Lower leg skin (tissue), 4 donors: ENCODE measurements at places on chromosomes 7 and 10. TPM values are rescaled to one million over a fixed set of nuclear protein-coding genes. Genes with fewer than 3 reads are reported as not detected.
A peak's percentile ranks its signal among the peaks of the same experiment; 100 is the strongest.

Gene FAM180A
- total RNA-seq: 0.34 TPM

GRCh38 chr7:28389504-28390395 lies 22.6 kb upstream of the CREB5 start:
- no peak for DNase-seq

DNA sequence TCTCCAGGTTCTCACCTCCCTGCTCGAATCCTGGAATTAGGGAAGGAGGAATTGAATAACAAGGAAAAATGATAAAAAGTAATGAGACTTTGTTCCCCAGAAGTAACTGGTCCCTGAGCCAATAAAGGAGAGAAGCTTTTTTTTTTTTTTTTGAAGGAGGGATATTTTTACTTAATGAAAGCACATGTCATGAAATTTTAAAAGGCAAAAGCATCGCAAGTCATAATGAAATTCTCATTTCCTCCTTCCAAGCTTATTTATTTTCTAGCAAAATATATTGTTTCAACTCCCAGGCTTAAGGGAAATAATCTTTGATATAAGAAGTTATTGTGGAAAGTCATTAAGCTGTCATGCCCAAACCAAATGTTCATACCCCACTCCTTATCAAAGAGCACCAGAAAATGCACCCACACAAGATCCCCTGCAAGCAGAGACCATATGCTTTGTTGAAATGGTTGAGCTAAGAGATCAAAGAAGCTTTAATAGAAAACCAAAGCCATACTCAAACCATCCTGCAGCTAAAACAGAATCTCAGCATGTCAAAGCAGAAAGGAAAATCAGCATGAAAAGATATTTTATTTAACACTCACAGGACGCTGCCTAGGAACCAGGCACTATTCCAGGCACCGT lies 16.7 kb upstream of the ABCC2 start:
- DNase-seq: no peak

DNA sequence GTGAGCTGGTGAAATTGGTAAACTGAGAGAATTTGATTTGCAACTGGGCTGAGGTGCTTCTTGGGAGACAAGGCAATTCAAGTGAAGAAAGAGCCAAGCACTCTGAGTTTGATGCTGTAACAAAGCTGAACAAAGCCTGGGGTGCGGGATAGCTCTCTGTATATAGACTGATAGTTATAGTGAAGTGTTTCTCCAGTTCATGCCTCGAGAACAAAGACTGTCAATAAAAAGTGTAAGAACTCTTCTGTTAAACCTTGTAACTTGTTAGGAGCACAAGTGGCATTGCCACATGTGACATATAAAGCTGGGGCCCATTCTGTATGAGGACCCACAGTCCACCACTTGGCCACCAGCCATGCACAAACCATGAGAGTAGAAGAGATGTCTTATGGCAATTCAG lies 11.3 kb upstream of the PNPLA8 start:
- no peak for DNase-seq

DNA sequence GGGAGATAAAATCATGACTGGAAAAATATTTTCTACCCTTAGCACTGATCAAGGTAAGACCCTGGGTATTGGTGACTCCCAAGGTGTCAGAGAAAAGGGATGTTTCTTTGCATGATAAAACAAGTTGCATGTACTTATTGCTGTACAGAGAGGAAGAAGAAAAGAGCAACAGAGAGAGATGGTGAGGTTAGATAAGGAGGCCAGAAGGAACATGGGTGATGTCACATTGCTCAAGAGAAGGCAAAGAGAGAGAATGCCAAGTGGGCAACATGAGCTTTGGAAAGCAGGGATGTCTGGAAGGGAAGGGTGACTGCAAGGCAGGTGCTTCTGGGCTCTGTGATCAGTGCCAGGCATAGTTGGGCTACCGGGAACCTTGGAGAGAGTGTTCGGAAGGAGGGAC lies 65.1 kb upstream of the ADARB2 start:
- no peak for DNase-seq

Gene GIMAP8
- 3.9 TPM for total RNA-seq

Gene LRIT1
- total RNA-seq: not detected

- no peak for DNase-seq
Measured at GRCh38 chr7:143003393-143004051, 23.4 kb downstream of the OR9A2 start.

GRCh38 chr10:117544004-117544701 lies 1.6 kb downstream of the EMX2 start:
- no peak for DNase-seq

DNA sequence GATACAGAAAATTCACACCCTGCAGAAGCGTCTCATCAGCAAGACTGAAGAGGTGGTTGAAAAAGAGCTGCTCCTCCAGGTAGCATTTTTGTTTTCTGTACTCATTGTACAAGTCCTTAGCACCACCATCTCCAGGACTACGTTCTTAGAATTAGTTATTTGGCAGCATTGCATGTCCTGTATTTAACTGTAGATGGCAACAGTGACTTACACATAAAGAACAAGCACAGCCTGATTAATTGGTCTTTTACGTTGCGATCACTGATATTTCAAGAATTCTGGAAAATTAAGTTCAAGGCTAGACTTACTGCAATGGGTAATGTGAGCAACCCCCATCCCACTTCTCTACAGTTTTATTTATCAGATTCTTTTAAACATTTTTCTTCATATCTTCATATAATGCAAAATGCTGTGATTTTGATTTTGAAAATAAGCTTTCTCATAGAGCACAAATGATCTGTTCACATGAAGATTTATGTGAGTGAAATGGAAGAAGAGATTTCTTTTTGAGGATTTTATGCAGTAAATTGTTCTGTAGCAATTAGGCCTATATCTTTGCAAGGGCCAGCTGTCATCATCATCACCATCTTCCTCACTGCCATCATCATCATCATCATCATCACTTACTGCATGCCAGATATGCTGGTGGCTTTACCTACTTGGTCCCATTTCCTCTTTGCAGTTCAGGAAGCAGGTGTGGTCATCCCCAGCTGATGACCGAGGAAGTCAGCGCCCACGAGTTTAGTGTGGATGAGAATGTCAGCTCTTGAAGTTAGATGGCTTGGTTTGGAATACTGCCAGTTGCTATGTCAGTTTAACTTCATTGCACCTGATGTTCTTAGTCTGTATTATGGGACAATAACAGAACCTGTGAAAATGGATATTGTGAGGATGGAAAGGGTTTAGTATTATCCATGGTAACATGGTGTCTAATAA lies 53.4 kb downstream of the CFAP58 start:
- no peak for DNase-seq

Gene SHTN1
- total RNA-seq: 13.7 TPM

GRCh38 chr10:87095236-87095945 lies 385 bp downstream of the SHLD2 start:
- DNase-seq: peak; percentile 76

Gene LRRTM3
- not detected for total RNA-seq

DNA sequence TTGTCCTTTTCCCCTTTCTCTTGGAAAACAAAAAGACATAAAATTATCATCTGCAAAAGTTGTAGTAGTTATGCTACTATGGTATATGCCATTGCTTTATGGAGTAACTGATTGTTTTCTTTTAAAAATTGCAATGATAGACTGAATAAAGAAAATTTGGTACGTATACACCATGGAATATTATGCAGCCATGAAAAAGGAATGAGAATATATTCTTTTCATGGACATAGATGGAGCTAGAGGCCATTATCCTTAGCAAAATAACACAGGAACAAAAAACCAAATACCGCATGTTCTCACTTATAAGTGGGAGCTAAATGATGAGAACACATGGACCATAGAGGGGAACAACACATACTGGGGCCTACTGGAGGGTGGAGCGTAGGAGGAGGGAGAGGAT lies 538.8 kb downstream of the PLXDC2 start:
- DNase-seq: no peak

Gene ZYX
- total RNA-seq: 91.1 TPM

DNA sequence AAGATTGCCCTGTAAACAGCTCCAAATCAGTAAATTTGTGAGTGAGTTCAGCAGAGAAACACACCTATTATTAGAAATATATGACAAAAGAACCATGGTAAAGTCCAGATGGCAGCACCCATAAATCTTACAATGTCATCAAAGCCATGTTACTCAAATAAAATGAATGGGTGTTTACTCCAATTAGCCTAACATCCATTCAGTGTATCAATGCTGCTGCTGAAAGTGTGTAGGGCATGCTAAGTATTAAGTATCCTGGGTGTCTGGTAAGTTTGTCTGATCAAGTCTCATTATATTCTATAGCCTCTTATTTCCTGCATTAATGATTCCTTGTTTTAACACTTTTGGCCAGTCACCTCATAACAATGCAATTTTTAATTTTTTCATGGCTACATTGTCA lies 185.5 kb upstream of the STEAP4 start:
- no peak for DNase-seq

DNA sequence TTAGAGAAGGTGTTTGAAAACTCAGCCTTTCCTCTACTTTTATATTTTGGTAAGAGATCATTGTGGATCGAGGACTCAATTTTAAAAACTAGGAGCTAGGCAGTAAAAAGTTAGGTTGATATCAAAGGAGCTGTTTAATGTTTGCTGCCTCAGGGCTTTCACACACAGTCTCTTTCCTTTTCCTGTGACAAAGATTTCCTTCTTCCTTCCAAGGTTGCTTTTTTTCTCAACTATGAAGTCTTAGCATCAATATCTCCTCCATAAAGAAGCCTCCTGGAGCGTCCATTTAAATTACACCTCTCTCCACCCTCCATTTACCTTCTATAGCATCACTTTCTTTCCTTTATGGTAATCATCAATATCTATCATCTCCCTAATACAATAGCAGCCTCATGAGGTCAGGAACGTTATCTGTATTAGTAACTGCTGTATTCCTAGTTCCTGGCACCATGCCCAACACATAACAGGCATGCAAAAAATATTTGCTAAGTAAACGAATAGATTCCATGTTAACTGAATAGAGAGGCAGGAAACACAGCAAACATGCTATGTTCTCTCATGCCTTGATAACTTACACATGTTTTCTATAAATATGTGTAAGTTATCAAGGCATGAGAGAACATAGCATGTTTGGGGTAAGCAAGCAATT lies 48.5 kb downstream of the GNAT3 start:
- no peak for DNase-seq

GRCh38 chr10:8975535-8975934 lies 921.0 kb downstream of the GATA3 start:
- no peak for DNase-seq

Gene NXPH1
- total RNA-seq: not detected

Gene PPIA
- total RNA-seq: 1,809 TPM

DNA sequence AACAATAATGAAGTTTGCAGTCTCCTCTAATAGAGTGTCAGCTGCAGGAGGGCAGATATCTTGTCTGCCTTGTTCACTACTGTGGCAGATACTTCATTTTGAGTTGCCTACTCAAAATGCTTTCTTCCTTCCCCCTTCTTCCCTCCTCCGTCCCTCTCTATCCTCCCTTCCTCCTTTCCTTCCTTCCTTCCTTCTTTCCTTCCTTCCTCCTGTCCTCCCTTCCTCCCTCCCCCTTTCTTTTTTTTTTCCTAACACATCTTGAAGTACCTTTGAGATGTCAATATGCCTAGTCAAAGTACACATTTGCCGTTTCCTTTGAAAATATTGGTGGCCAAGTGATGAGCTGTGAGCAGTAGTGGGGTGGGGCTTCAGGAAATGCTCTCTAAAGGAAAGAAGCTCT lies 18.7 kb upstream of the ST7 start:
- no peak for DNase-seq

DNA sequence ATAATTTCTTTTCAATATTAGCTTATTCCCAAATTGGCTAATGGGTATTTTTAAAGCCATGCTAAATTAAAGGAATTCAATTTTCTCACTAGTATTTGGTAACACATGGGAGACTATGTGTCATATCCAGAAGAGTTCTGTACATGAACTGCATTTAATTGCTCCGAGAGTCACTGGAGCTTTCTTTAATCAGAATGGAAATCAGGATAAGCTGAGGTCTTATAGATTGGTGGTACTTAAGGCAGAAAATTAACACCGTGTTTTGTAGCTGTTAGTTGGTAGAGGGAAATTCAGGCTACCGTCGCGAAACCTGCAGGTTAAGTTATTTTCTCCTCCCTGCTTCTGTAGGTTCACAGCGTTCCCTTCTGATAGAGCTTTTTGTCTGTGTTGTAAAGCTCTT lies at the start of gene WEE2:
Gene WEE2, plus strand, starts transcription at position 3 of the 400 bp plus-strand sequence. CDS start 406 bp downstream, outside the sequence.
- no peak for DNase-seq

Gene GDF2
- total RNA-seq: not detected

DNA sequence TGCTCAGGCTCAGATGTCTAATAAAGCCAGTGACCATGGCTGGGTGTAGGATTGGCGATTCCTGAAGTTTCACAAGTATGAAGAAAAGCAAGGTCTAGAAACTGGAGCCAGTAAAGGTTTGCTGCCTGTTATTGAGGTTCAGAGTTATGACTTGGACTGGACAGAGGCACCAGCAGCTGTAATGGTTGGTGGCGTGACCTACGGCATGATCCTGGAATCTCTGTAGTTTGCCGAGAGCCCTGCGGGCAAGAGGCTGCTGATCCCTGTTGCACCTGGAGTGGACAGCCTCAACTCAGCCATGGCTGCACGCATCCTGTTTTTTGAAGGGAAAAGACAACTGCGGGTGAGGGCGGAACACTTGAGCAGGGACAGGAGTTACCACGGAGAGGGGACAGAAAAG lies 22.4 kb upstream of the SNX13 start:
- DNase-seq: no peak

Gene ERVW-1
- not detected for total RNA-seq

DNA sequence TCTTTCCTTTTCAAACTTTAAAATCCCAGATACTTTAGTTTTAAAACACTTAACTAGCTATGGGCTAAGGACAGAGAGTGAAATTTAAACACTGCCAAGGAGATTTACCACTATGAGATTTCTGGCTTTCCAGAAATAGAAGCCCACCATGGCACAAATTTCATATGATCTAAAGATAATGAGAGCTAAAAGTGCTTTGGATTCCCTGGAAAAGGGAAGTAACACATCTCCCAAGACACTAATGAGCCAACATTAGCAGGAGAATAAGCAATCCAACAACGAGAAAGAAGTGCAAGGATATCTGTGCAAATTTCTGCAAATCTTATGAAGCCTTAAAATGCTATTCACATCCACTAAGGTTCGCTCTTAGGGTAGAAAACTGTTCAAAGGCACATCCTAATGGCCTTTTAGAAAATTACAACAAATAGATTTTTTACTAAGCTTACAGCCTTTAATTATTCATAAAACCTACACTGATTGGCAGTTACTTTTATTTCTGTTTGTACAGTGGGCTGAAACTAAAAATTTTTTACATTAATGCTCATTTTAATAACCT lies 100.3 kb downstream of the RAPGEF5 start:
- DNase-seq: no peak

GRCh38 chr7:80087771-80088170 lies 46.9 kb upstream of the GNAI1 start:
- DNase-seq: no peak
